NCI-H2081 treated with DMSO at 0.1 percent for 48 hours (cell line): ENCODE measurements at places on chromosomes 13 and 19.

- DNase-seq: no peak
These were observed 68.5 kb upstream of the GTF3A start for GRCh38 chr13:27355894-27356293.

DNA sequence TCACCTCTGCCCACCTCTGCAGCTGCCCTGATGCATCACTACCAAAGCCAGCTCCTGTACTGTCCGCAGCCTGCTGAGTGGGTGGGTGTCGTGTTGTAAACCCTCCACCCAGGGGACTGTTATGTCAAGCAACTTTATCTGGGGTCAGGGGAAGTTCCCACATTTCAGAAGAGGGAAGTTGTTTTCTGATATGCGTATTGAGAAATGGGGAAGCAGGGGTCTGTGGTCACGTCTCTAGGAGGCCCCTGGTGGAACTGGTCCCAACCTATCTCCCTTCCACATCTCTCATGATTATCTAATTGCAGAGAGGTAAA, 31.2 kb downstream of the CLEC17A start:
- DNase-seq: no peak

DNA sequence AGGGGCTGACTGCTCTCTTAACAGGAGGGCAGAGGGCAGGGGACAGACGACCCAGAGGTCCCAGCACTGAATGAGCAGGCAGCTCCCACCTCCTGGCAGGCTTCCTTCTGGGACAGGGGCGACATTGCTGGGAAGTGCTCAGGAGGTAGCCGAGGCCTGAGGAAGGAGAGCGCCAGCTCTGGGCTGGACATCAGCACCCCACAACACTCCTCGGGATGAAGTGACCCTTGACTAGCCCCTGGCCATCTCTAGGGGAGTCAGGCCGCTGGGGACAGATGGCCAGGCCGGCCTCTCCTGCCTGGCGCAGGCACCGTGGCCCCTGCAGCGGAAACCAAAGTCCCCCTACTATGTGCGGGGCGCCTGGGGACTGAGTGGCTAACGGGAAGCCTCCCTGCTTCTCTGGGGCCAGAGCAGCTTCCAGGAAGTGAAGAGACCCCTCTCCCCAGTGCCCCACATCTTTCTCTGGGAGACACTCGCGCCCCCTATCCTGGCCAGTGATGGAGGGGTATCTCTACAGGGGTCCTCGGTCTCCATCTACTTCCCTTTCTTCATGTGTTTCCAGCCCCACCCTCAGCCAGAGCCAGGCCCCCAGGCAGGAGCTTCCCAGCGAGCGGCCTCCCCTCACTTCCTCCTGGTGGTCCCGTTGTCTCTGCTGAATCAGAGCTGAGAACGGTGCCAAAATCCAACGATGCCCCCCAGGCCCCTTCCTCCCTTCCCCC, 10.1 kb downstream of the PRR36 start:
- DNase-seq: no peak

DNA sequence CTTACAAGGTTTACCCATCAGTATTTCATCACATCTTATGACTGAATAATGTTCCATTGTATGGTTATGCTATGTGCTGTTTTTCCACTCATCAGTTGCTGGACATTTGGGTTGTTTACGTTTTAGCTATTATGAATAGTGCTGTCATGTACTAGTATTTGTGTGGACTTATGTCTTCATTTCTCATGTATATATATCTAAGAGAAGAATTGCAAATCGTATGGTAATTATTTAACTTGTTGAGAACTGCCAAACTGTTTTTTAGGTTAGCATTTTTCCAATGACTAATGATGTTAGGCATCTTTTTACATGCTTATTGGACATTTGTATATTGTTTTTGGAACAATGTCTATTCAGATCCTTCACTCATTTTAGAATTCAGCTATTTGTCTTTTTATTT, 368.3 kb downstream of the LMO7 start:
- DNase-seq: no peak

- no peak for DNase-seq
These were observed 38.6 kb upstream of the SEMA6B start for GRCh38 chr19:4597975-4598671.
